ENCODE measurements at places on chromosomes 11 and 22.

DNA sequence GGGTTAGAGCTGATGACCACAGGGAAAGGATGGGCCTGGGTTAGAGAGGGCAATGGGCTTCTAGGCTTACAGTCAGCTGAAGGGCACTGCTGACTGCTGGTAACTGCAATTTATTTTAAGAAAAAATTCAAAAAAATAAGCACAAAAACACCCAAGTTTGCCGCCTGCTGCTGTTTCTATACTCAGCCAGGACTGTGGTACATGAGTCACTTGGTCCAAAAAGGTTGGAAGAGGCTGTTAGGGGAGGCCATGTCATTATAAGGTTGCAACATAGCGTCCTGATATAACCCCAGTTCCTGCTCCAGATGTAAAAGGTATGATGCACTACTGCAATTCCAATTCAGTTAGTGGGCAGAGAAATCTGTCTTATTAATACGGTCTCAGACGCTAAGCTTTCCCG, 98.9 kb downstream of the ETS1 start:
- DNase-seq, result no peak

GRCh38 chr11:13761716-13762115, 93.2 kb downstream of the FAR1 start:
- no peak for DNase-seq

GRCh38 chr11:46947399-46948077, 11.0 kb downstream of the CSTPP1 start:
- no peak for DNase-seq

DNA sequence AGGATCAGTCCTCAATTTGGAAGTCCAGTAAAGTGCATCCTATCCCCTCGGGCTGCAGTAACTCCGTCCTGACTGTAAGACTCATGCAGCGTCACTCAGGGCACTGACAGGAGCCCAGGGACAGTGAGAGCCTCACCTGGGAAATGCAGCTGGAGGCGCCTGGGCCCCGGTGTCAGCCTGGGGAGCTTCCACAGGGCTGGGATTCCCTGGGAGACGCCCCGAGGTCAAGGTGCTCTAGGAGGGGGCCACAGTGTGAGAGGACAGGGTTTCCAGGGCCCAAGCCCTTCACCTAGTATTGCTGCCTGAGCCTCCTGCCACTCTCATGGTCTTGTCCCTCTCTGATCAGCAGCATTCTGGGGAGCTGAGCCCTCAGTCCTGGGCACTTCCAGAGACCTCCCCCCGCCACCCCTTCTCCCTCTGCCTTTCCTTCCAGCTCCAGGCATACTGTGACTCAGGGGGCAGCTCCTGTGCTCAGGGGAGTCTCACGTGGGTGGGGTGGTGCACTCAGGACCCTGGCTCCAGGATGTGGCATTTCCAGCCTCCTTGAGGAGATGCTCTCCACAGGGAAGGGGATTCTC, 99.1 kb upstream of the IGLL5 start:
- no peak for DNase-seq

GRCh38 chr11:17812091-17812864, 77.7 kb downstream of the KCNC1 start:
- DNase-seq, result no peak

DNA sequence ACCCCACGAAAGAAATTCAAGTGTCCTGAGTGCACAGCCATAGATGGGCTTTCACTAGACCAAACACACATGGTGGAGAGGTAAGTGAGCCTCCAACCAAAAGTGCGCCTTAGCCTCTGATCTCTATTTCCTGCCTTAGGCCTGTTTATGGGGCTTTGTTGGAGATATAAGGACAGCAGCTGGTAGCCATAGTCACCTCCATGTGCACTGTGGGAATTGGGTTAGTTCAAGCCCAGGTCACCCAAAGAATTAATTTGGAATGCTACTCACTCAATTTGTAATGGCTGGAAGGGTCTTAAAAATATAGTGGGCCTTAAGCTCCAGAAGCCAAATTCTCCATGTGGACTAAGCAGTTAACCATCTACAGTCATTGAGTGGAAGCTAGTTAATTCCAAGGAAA, 73.6 kb downstream of the ALX4 start:
- DNase-seq, result no peak
